ENCODE measurements at places on chromosomes 16 and 17. TPM values are rescaled to one million over a fixed set of nuclear protein-coding genes. Genes with fewer than 3 reads are reported as not detected.

- DNase-seq: no peak
Measured at GRCh38 chr17:43471585-43472160, 12.1 kb upstream of the DHX8 start.

The NATD1 gene
- 15.7 TPM for total RNA-seq

The FA2H gene
- total RNA-seq: 2.5 TPM

The EVPLL gene
- total RNA-seq: 2.8 TPM

Measured in lower lobe of right lung (tissue), 2 donors.